ENCODE measurements at places on chromosomes 5 and 9.

GRCh38 chr5:123790226-123790625 is 278.2 kb downstream of the CSNK1G3 start:
- no peak for DNase-seq

DNA sequence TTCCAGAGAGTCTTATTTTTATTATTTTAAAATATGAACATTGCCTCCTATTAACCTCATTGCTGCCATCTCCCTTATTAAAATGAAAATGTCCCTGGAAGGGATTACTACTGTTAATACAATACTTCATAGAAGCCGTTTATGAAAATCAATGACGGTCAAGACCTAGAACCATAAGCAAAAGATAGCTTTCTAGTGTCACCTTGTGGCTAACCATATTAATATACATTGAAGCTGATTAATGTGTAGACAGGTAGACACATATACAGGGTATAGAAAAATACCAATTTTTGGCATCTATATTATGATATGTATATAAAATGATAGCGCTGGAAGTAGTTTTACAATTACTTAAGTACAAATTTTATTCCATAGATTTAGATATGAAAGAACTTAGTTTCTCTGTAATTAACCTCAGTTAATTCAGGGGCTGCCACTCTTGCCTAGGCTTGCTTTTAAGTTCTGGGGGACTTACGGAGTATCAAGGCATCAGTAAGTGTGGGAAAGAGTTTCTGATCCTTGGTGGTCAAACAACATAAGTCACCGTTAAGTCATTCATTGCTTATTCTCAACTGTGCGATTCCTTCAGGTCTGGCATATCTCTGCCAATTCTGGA is 2.5 kb upstream of the YTHDC2 start:
- DNase-seq, result no peak

DNA sequence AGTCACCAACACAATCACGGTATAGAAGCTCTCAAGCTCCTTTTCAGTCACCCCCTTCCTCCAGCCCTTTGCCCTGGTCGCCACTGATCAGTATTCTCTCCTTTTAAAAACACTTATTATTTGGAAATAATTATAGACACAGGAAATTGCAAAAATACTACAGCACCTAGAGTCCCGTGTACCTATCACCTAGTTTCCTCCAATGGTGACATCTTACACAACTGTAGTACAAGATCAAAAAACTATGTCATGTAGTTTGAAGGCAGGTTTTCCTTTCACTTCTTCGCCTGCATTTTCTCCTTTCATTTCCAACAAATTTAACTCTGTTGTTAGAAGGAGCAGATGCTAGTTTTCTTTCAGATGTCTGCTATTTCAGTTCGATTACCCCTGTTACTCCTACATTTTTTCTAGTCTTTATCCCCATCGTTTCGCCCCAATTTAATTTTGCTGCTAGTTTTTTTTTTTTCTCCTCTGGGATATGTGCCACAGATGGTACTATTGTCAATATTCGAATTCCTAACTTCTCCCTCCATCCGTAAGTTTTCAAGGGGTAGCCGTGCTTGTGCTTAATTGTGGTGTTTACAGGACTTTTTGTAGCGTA is 612 bp upstream of the ATG10 start:
- DNase-seq, result no peak

- DNase-seq, result no peak
Measured at GRCh38 chr5:142758062-142758795, 11.9 kb upstream of the ARHGAP26 start.

DNA sequence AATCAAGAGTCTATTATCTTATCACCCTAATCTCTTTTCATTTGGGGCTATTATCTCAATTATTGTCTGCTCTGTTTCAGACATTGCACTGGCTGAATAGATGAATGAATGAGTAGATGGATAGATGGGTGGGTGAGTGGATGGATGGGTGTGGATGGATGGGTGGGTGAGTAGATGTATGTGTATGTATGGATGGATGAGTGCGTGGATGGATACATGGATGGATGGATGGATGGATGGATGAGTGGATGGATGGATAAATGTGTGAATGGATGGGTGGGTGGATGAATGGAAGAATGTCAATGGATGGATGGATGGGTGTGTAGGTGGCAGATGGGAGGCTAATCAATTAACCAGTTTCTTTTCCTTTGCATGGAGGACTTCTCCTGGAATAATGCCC is 301.7 kb downstream of the NSG2 start:
- no peak for DNase-seq

DNA sequence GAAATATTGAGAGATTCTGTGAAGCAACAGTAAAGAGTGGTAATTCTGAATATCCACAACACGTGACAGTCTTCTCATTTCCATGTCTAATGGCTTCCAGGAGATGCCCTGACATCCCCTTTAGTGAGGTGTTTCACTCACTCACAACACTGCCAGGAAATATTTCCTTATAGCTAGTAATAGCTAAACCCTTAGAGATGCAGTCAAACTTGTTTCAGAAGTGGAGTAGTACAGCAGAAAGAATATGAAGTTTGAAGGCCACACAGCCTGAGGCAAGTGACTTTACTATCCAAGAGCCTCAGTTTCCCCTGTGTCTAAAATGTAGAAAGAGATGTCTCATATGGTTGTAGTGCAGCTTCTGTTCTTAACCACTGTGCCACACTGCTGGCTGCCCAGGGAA is 139.2 kb downstream of the CDK5RAP2 start:
- DNase-seq, result no peak
